ENCODE measurements at places on chromosomes 7 and 10. TPM values are rescaled to one million over a fixed set of nuclear protein-coding genes. Genes with fewer than 3 reads are reported as not detected.
A peak's percentile ranks its signal among the peaks of the same experiment; 100 is the strongest.

DNA sequence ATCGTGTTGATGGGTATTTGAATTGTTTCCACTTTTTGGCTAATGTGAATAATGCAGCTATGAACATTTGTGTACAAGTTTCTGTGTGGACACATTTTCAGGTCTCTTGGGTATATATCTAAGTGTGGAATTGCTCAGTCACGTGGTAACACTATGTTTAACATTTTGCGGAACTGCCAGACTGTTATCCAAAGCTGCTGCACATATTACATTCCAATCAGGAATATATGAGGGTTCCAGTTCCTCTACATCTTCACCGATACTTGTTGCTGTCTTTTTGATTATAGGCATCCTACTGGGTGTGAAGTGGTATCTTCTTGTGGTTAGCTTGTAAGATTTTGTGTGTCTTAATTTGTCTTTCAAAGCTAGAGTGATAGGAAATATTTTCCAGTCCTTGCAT lies 6.8 kb downstream of the PTPN12 start:
- DNase-seq = no peak

DNA sequence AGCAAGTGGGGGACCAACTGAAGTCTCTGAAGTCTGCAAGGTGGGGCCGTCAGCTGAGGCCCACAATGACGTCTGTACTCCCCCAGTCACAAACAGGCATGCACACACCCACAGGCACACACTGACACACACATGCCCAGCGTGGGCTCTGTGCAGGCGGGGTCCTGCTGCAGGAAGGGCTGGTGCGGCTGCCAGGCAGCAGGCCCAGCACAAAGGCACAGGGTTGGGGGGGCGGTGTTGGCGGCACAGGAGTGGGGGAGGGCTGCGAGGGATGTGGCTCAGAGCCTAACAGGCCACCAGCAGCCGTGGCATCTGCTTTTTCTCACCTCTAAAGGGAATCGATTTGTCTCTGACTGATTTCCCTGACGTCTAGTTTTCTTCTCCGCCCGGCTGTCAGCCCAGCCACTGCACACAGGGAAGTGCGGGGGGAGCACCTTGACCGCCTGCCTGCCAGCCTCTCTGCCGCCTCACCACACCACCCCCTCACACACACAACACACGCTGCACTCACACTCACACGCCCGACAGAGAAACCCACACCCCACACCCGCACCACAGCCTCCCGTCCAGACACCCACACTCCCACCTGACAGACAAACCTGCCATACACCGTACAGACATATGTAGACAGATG lies 43.5 kb upstream of the ZMIZ1 start:
- DNase-seq = no peak

Gene CDK14
- total RNA-seq = 78.5 TPM

GRCh38 chr10:52128056-52128683 lies 185.9 kb upstream of the DKK1 start:
- DNase-seq = no peak

- no peak for DNase-seq
Observed at GRCh38 chr7:80708123-80708522, 69.7 kb downstream of the CD36 start.

Gene TEX36
- not detected for total RNA-seq

- DNase-seq = no peak
Observed at GRCh38 chr10:97138846-97139245, 46.9 kb downstream of the SLIT1 start.

Gene UPK3B
- 23.6 TPM for total RNA-seq

- no peak for DNase-seq
Observed at GRCh38 chr10:12097791-12098190, 29.0 kb downstream of the DHTKD1 start.

DNA sequence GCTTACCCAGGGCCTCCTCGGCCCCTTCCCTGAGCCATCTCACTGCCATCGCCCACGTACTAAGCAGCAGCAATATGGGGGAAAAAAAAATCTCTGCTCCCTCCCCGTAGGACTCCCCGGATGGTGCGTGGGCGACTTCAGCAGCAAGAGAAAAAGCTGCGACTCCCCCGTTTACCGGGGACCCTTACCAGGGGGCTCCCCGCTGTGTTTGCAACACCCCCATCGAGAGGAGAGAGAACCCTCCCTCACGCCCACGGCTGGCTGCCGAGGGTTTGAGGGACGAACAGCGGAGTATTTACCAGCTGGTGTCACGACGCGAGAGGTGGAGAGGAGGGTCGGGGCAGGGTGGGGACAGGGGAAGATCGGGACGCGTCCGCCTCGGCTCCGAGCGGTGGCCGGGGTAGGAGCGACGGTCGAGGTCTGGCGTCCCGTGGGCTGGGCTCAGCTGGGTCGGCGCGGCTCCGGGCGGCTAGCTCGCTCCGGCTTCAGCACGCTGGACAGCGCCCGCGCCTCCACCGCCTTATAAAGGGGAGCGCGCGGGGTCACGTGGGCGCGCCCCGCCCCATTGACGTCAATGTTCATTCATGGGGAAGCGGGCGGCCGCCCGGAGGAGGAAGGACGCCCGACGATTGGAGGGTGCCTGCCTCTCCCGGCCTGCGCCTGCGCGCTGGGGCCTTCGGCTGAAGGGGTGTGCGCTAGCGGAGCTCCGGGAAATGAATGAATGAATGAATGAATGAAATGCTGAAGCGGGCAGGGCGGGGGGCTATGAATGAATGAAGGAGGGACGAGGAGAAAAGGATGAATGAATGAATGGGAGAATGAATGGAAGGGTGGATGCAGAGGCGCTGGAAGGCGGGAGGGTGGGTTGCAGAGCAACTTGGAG lies at the start of gene VGF:
VGF (minus strand) TSS at position 495 of the 883 bp plus-strand sequence. CDS start 726 bp downstream, outside the sequence.
- DNase-seq = peak; percentile 71

- no peak for DNase-seq
Observed at GRCh38 chr10:22317076-22317370, 835 bp downstream of the COMMD3 start.

Gene VAX1
- not detected for total RNA-seq

Gene GALNT17
- 27.0 TPM for total RNA-seq

Gene UCN3
- total RNA-seq = not detected

GRCh38 chr7:32244806-32245345 lies 174.7 kb upstream of the PDE1C start:
- DNase-seq = no peak

Gene PALD1
- total RNA-seq = 10.2 TPM

Measured in urinary bladder (tissue), 4 donors.